GM23248 (cell line): ENCODE measurements at places on chromosomes 4 and X.
A peak's percentile ranks its signal among the peaks of the same experiment; 100 is the strongest.

DNA sequence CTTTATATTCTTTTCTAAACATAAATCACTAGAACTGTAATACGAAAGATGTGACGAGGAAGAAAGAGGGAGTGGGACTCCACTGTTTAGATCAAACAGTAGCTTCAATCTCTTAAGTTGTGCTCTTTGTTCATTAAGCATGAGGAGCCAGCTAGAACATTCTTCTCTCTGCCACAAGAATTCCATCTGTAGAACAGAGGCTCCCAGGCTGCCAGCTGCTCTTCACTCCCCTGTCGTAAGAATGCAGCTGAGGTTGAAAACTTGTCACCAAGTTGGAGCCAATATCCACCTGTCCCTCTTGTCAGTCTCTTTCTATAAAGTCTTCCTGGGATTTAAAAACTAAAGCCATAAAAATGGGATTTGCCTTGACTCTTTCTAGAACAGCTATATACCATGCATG lies 65.0 kb upstream of the SEC24B start:
- no peak for DNase-seq

GRCh38 chrX:100609591-100609990 lies 24.9 kb downstream of the TNMD start:
- DNase-seq: no peak

GRCh38 chr4:164888096-164888715 lies 11.2 kb downstream of the APELA start:
- DNase-seq: no peak

DNA sequence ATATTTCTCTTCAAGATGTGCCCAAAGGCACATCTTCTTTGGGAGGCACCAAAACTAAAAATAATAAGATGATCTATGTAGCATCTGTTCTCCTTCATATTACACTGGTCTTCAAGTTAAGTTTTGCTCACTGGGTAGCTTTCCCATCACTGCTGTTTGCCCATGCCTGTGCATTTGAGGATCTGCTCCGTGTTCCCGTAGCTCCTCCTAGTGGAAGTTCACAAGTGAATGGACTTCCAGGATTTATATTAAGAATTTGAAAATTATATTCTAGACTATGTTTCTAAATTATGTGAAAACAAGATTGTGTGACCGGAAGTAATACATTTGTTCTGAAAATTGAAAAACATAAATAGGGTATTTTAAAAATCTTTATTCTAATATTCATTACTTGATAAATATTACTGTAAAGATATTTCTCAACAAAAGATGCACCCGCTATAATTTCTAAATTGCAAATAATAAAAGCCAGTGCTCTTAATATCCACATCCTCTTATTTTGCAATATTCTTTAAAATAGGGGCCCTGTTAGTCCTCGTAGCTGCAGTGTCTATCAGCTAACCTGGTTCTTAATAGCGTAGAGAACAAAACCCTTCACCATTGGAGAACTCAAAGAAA lies 147.7 kb downstream of the RBM46 start:
- peak; percentile 71 for DNase-seq

DNA sequence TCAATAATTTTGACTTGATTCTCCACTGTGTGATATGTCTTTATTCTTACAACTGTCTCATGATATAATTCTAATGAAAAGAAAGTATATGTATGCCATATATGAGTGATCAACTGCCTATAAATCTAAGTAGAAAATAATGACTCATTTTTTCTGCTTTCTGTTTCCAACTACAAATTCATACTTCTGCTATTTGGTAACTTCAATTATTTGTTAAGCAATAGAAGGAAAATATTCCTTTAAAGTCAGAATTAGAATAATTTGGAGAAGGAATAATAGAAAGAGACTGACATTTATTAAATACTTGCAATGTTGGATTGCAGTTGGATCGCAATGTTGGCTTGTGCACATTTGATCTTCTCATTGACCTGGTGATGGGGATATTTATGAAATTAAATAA lies 204.2 kb upstream of the PACRGL start:
- DNase-seq: peak; percentile 46

DNA sequence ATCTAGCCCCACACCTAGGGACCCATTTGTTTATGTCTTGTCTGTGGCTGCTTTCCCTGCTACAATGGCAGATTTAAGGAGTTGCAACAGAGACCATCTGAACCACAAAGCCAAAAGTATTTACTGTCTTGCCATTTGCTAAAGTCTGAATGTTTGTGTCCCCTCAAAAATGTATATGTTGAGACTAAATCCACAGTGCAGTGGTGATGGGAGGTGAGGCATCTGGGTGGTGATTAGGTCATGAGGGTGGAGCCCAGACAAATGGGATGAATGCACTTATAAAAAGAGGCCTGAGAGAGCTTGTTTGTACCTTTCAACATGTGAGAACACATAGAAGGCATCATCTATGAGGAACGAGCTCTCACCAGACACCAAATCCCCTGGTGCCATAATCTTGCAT lies 137.3 kb downstream of the TMEM144 start:
- DNase-seq: no peak

- no peak for DNase-seq
These were observed 44.9 kb upstream of the PHF8 start for GRCh38 chrX:54089191-54089590.

DNA sequence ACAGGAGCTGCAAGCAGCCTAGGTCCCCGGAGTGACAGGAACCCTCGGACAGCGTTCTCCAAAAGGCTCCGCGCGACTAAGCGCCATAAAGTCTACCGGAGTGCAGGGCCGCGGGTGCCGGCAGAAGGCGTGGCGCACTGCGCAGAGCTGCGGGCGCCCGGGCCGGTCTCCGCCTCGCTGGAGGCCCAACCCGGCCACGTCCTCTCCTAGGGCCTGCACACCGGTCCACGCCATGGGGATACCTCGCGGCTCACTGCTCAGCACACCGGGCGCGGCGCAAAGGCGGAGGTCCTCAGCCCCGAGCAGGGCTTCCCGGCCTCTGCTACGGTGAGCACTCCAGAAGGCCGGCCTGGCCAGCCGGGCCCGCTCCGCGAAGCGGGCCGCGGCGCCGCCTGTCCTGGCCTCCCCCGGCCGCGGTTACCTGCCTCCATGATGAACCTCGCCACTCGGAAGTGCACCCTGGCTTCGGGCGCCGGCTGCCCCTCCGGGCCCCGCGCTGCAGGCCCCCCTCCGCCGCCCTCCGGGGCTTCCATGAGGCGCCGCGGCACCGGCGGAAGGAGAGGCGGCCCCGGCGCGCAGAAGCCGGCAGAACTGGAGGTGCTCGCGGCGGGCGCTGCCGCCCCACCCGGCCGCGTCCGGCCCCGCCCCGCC lies at the start of gene CCNQ:
TSS of gene CCNQ (minus strand) at position 599 of the 651 bp plus-strand sequence. CDS start at position 533, 66 bp downstream.
- peak; percentile 66 for DNase-seq

DNA sequence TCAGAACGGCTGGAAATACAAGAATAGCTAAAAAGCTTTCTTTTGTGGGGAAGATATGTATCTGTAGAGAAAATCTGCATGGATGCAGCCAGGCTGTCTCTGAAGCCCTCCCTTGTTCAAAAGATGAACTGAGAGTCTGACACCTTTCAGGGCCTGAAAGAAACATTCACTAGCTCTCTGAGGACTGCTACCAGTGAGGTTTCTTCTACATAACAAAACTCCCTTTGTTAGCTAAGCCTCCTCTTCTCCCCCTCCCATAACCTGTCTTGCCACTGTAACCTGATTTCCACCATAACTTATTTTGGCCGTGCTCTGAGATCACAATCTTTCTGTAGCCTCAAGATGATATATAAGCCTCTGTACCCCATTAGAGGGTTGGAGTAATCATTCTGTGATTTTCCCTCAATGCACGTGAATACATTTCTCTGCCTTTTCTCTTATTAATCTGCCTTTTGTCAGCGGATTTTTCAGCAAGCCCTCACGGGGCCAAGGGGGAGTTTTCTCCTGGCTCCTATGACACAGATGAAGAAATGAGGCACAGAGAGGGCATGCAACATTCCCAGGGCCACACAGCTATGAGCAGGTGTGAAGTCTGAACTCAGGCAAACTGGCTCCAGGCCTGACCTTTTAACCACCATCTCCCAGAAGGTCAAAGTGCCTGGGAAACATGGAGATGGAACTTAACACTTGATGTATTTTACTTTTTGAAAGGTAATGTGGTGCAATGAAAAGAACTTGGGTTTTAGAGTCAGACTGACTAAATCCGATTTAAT lies 161.6 kb upstream of the PRDX4 start:
- no peak for DNase-seq

DNA sequence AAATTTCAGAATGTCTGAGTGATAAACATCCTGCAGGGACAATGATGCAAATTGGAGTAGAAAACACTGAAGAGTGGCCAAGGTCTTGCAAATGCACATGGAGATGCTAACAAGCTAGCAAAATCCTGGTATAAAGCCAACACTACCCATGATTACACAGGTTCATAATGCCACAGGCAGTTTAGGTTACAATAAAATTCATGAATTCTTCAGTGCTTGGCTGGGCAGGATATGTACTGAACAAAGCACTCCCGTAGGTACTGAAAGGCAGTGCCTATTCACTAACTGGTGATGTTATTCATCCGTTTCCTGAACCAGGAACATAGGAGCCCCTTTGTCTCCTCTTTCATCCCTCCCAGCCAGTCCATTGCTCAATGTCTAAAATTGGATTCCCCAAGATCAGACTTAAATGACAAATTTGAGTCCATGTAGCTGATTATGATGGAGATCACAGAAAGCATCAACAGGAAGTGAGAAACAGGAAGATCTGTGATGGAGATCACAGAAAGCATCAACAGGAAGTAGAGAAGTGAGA lies 244.5 kb downstream of the DMD start:
- DNase-seq: no peak

DNA sequence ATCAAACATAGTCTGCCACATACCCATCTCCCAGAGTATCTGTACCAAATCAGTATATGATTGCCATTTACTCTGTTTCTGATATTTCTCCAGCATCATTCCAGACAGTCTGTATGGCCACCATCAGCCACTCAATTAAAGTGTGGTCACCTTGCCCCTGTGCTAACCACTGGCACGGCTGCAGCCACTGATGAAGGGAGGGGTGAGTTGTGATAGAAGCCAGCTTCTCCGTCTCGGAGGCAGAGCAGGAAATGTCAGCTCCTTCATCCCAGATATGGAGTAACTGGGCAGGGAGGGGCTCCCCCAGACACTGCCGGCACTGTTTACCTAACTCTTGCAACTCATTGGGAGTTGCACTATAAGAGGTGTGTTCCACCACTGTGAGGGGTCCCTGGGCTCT lies 30.3 kb downstream of the CXCL13 start:
- no peak for DNase-seq

- DNase-seq: no peak
These were observed 32.9 kb upstream of the OTUD4 start for GRCh38 chr4:145213245-145213644.

DNA sequence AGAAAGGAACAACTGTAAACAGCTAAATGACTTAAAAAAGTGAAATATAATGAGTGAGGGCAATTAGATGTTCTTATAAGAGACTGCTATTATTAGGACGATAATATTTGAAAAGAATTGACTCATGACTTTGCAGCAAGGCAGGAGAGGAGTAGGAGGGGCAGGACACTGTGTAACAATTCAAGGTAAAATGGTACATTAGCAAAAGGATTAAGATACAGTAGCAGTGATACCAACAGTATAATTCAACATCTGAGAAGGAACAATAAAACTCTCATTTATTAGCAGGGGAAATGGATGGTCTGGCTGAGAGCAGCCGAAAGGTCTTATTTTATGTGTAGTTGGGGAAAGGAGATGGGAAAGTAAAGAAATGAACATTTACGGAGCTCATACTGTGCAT lies 315.5 kb upstream of the BOD1L1 start:
- no peak for DNase-seq

DNA sequence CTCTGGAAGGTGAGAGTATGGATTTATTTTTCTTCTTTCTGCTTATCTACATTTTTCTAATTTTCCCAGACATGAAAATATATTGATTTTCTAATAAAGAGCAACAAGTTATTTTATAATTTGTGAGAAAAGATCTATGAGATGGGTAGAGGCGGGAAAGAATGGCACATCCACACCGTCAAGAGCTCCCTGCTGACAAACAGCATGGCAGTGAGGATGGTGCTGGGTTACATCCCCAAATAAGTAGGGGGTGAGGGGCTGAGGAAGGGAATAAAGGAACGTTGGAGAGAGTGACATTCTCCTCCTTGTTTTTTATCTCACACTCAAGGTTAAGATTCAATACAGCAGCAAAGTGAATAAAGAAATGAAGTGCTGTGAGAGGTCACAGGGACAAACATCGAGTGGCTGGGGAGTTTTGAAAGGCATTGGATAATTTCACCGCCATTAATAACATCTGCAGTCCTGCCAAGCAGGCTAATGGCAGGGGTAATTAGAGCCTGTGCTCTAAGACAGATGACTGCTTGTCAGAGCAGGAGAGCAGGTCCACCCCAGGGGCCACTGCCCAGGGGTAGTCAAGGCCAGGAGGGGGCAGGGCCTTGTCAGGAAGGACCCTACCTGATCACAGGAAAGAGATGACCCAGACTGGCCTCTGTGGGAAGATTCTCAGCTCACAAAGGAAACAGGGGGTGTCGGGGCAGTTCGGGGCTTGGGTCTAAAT lies 323.8 kb downstream of the FBXW7 start:
- DNase-seq: no peak

GRCh38 chr4:17218786-17219185 lies 293.1 kb downstream of the QDPR start:
- DNase-seq: no peak

- no peak for DNase-seq
These were observed 171.7 kb downstream of the SLIT2 start for GRCh38 chr4:20423420-20423819.

- peak; percentile 29 for DNase-seq
These were observed 21.7 kb upstream of the DCLK2 start for GRCh38 chr4:150056569-150056968.

GRCh38 chr4:179867300-179867878 lies 2375.8 kb upstream of the TENM3 start:
- peak; percentile 17 for DNase-seq

GRCh38 chrX:133335027-133335426 lies 80.3 kb downstream of the GPC4 start:
- DNase-seq: peak; percentile 57

- peak; percentile 62 for DNase-seq
These were observed 102.8 kb upstream of the MXRA5 start for GRCh38 chrX:3449287-3449686.

DNA sequence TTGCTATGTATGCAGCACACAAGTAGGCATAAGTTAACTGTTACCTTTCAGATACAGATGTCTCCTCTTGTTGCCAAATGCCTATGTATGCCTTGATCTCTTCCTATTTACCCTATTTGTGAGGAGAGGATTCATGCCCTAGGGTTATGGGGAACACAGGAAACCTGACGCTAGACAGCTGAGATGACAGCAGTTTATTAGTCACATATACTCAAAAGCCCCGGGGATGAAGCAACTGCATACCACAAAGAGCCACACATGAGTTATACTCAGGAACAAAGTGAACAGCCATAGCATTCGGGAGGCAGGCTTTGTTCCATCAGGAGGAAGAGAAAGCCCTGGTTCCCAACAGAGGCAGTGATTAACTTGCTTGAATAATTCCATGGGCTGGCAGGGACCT lies 1011.7 kb upstream of the PCDH7 start:
- DNase-seq: no peak

DNA sequence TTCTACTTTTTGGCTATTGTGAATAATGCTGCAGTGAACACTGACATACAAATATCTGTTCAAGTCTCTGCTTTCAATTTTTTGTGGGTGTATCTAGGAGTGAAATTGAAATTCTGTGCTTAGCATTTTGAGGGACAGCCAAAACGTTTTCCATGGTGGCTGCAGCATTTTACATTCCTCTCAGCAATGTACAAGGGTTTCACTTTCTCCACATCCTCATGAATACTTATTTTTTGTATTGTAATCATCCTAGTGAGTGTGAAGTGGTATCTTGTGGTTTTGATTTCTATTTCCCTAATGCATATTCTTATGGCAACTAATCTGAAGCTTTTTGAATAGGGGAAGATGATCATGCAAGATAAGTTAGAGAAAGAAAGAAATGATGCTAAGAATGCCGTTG lies 40.3 kb downstream of the HSPA4L start:
- DNase-seq: no peak
